ENCODE measurements at places on chromosomes 2 and 18.

DNA sequence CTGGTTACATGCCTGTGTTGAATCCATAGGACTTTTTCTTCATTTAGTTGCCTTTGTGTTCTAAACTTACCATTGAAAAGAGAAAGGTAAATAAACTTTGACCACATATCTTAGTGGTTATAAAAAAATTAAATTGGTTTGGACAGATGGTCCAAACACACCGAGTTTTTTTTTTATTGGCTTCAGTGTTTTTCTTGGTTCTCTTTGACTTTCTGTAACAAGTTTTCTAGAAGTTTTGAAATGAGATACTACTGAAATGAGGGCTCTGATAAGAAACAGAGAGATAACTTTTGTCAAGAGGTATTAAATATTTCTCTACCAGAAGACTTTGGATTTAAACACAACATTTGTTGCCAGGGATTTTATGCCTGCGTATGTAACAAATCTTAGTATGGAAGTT is 20.7 kb downstream of the SPTBN1 start:
- DNase-seq, result no peak

- DNase-seq, result no peak
Observed at GRCh38 chr18:48557640-48558174, 18.9 kb downstream of the CTIF start.

- peak; percentile 57 for DNase-seq
Observed at GRCh38 chr2:85243101-85244072, 84.4 kb downstream of the TGOLN2 start.

DNA sequence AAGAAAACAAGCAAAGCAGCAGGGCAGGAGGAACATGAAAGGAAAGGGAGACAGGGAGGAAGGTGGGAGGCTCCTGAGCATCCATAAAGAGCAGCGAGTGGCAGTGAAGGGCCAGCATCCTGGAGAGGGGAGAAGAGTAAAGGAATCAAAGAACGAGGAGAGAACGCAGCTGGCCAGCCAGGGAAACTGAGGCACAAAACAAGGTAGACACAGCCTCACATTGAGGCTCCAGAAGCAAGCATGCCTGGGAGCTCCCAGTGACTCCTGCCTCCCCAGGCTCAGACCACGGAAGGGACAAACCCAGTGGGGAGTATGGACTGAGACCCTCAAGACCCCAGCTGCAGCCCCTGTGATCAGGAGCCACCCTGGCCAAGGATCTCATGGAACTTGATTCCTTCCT is 14.0 kb upstream of the TNS1 start:
- no peak for DNase-seq
